ENCODE measurements at places on chromosomes 11 and 22.
A peak's percentile ranks its signal among the peaks of the same experiment; 100 is the strongest.

DNA sequence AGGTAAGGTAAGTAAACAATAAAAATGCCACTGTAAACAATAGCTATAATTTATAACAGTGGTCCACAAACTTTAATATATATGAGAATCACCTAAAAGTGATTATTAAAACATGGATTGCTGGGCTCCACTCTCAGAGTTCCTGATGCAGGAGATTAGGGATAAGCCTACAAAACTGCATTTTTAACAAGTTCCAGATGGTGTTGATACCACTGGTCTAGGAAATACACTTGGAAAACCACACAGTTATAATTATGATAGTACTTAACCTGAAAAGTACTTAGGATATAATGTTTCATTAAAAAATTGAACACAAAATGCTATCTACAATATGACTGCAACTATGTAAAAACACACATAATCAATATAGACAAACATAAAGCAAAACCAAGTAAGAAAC is 20.4 kb downstream of the FCHSD2 start:
- DNase-seq: no peak

DNA sequence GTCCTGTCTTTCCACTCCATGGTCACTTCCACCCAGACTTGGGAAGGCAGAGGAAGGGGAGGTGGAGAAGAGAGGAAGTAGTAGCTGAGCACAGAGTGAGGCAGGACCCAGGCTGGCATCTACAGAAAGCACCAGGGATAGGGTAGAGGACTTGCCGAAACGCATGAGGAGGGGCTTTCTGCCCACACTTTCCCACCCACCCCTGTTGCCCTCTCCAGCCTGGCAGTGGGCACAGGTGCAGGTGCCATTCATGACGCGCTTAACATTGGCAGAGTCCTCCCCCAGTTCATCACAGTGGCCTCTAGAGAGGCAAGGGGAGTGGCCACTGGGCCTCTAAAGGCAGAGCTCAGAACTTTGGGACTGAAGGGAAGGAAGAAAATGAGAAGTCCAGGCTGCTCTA is 81.9 kb downstream of the FEZ1 start:
- DNase-seq: no peak

DNA sequence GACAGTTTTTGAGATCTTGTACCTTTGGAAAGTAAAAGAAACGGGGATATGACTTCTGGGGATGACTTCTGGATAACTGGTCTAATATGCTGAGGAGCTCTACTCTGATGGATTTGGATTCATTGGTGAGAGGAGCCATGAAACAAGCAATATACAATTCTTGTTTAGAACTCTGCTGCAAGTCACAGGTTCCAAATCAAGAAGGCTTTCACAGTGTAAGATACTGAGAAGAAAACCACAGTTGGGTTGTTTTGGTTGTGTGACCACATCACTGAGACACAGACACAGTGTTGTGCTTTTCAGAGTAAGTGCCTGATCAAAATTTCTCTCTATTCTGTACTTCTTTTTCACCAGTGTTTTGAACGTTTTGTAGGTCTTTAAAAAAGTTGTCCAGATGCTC is 13.1 kb upstream of the UCP2 start:
- no peak for DNase-seq

- no peak for DNase-seq
Observed at GRCh38 chr22:20118300-20119020, 1.4 kb upstream of the TRMT2A start.

DNA sequence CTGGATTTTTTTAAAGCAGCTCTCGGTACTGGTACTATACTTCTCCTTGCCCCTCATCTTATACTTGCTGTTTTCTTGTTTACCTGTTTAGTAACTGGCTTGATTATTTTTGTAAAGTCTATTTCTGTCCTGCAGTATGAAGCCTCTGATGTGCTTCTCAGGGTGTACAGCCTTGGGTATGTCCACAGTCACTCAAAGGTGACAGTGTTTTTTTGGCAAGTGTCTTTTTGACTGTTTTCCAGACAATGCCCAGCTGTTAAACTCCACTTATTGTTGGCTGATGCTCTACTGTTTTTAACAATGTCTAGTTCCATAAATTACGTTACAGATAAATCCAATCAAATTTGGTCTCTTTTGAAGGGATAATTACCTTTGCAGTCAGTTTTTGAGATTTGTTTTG is 475.2 kb downstream of the JRKL start:
- DNase-seq: no peak

DNA sequence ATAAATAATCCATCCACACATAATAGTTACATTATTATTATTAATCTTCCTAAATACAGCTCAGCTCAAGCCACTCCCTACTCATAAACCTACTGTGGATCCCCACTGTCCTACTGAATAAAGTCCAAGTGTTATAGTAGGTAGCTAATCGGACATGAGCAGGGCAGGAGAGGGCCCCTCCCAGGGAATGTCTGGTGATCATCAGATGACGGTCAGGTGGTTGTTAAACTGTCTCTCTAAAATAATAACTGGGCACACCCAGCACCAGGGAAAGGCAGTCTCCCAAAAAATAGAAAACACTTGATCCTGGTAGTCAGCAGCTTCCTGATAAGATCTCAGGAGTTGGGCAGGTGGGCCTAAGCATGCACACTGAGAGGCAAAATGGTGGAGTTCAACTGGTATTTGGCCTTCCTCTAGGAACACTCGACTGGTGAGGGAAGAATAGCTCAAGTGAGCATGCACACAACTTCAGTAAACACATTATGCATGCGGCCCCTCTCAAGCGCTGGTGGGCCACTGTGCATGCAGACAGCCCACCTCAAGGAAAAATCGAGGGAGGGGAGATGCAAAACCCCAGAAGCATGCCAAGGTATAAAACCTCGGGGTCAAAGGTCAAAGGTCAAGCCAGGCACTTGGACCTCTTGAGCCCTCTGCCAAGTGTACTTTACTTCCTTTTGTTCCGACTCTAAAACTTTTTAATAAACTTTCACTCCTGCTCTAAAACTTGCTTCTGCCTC is 65.0 kb downstream of the LRRC32 start:
- DNase-seq: no peak

- no peak for DNase-seq
Observed at GRCh38 chr11:3207526-3208189, 11.0 kb downstream of the MRGPRG start.

GRCh38 chr22:17862646-17863181 is 88.4 kb upstream of the BID start:
- DNase-seq: no peak

DNA sequence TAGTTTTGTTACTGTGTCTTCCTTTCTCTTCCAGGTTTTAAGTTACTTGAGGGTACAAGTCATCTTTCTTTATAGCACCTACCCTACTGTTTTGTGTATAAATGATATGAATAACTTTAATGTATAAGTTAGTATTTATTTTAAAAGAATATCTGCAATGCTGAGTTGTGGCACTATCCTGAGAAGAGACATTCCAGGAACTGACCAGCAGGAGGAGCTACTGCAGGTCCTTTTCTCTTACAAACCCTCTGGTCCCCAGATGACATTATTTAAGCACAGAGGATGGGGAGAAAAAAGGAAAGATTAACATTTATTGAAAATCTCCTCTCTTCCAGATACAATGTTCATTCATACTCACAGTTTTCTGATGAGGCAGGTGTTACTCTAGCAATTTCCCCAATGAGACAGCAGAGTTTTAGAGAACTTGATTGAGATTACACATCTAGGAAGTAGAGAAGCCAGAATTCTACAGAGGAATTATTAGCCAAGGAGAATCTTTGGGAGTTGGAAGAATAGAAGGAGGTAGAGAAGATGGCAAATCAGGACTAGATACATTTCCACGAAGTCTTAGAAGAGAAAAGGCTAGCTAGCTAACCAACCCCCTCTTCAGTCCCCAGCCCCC is 541.2 kb upstream of the API5 start:
- DNase-seq: no peak

DNA sequence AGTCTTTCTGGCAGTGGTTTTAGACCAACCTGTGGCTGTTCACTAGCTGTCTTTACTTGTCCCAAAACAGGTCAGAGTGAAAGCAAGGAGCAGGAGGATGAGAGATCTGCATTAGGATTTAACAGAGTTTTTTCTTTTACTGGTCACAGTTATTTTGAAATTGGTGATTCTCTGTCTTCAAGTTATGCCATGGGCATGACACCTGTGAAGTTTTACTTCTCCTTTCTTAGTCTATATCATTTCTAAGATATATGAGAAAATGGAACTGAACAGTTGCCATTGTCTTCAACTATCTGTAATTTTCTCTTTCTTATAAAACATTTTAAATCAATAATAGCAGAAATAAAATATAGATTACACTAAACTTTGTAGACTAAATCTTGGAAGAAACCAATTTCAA is 60.6 kb downstream of the TRPC6 start:
- DNase-seq: no peak

GRCh38 chr22:16824716-16825687 is at the start of gene XKR3:
Gene XKR3, minus strand, starts transcription at chr22:16825411. Its CDS starts 17,338 bp downstream, at chr22:16808073.
- peak; percentile 3 for DNase-seq

Data from hematopoietic multipotent progenitor cell treated with erythropoietin and hydrocortisone succinate and interleukin-3 and kit ligand, for 15 days (in vitro differentiated cells).